Activated CD4-positive, alpha-beta T cell treated with anti-CD3 and anti-CD28 coated beads, Interleukin-2, Interleukin-4, amounts not matched to agents 100 ng/mL and 50 ng/mL, durations not matched to agents 16 hours and 8 hours (primary cell): ENCODE measurements at places on chromosomes 3 and 15.

DNA sequence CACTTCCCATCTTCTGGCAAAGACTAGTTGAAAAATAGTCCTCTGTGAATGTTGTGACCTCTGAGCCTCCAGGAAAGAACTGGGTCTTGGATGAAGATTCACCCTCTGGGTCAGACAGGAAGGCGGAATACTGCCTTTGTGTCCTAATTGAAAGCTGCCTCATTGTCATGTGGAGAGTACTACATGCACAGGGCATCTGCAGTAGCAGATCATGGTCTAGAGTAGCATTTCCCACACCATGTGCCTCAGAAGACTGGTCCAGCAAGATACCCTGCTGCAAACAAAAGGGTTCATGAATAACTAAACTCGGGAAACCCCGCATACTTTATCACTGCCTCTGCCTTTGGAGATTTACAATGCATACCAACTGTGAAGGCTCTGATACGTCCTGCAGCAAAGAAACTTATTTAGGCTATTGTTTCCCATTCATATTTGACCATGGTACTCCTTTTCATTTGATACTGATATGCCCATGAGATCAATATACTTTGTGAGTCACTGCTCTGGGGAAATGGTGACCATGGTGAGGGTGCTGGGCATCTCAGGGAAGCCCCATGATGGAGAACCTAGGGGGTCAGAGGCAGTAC lies 22.7 kb downstream of the IRAK2 start:
- no peak for DNase-seq

DNA sequence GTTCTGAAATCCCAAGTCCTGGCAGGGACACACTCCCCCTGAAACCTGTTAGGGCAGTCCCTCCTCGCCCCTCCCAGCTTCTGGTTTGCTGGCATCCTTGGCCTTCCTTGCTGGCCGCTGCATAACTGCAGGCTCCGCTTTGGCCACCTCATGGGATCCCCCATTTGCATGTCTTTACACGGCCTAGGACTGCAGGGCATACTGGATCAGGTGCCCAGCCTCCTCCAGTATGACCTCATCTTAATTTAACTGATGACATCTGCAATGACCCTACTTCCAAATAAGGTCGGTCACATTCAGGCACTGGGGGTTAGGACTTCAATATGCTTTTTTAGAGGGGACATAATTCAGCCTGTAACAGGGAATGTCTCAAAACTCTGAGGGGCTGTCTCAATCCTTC lies 173.3 kb downstream of the RAB11A start:
- DNase-seq = no peak

- DNase-seq = no peak
Observed at GRCh38 chr15:90629217-90629616, 87.9 kb upstream of the BLM start.

- DNase-seq = peak; percentile 65
Observed at GRCh38 chr3:15055019-15055557, 10.0 kb downstream of the MRPS25 start.

GRCh38 chr15:40929660-40930429 lies 705 bp downstream of the DLL4 start:
- DNase-seq = no peak

DNA sequence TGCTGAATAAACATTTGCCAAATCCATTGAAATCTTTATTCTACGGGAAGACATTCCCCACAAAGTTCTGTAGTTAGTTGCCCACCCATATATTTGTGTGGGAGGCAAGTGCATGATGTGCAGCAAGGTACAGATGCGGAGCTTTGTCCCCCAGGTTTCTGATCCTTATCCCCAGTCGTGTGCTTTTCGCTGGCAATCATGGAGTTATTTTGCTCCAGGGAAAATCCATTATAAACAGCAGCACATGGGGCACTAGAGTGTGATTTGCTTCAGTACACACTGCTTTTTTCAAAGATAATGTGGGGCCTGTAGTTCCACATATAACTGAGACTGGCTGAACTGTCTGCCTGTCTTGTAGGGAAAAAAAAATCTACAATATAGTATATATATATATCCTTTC lies 132.1 kb downstream of the FEZF2 start:
- DNase-seq = no peak

DNA sequence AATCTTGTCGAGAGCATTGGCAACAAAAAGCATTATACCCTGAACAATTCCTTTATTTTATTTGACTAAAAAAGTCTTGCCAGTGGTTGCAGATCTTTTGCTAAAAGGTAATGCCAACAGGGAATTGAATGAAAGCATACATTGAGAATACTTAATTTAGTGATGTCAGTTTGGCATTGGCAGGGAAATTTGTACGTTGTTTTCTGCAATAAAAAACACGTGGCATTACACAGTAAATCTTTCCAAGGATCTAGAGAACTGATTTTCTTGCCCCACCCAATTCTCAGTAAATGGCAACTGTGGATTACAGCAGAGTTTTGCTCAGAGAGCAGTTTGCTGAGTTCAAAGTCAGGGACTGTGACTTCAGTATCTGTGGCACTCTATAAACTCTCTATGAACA lies 38.3 kb upstream of the IGSF10 start:
- DNase-seq = no peak

DNA sequence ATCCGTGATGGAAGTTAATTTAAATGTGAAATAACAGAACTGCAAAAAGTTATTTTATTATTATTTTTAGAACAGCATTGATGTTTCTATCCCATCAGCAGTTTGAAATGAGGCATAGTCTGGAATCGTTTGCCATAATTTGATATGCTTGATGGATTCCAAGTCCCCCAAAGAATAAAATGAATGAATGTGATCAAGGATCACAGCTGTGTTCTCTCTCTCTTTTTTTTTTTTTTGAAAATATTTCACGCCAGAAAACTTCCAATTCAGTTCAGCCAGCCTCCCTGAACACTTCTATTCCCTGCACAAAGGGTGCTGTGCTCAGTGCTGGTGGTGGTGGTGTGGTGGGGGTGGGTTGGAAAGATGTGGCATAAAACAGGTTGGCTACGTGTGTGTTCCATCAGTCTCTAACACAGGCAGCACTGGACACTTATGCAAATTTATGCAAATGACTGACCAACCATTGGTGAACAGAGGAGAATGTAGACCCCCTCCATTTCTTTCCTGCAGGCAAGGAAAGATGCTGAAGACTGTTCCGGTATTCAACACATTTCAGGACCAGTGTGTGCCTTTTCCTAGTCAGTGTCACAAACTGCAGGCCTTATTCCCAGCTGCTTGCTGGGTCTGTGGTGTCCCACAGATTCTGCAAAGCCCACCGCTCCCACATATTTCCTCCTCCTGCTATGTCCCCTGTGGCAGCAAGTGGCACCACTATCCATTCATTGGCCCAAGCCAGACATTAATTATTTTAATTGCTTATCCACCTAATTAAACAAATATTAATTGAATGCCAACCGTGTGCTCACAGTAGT lies 10.6 kb downstream of the ARNT2 start:
- DNase-seq = no peak

- DNase-seq = no peak
Observed at GRCh38 chr3:129476586-129476985, 36.6 kb downstream of the IFT122 start.

DNA sequence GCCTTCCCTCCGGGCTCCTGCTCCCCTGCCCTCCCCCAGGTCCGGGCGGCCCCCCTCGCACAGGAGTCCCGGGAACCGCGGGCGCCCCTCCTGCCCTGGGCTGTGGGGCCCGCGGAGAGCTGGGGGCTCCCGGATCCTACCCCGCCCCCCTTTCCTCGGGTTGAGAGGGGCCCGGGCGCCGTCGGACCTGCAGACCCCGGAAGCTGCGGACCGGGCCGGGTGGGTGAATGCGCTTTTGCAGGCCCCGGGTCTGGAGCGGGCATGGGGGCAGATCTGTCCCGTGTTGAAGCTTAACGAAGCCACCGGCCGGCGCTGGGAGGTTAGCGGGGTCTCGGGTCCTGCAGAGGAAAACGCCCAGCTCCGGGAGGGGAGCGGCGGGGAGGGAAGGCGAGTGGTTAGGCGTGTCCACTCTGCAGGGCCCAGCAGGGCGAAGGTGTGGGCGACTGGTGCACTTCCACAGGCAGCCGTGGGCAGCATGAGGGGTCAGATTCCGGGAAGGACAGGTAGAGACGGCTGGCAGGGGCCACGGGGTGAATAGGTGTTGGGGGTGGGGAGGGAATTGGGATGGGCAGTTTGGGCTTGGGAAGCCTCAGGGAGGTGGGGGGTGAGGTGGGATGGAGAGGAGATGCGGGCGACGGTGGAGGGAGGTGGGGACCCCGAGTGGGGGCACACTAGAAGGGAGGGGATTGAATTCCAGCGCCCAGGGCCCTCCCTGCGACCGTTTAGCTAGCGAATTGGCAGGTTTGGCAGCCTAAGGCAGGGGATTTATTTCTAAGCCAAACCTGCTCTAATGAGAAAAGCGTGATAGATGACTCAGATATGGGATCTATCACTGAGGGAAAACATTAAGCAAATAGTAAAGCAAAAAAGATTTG lies 635 bp downstream of the CD276 start:
- no peak for DNase-seq

- DNase-seq = no peak
Observed at GRCh38 chr3:148079370-148079769, 618.3 kb upstream of the AGTR1 start.

DNA sequence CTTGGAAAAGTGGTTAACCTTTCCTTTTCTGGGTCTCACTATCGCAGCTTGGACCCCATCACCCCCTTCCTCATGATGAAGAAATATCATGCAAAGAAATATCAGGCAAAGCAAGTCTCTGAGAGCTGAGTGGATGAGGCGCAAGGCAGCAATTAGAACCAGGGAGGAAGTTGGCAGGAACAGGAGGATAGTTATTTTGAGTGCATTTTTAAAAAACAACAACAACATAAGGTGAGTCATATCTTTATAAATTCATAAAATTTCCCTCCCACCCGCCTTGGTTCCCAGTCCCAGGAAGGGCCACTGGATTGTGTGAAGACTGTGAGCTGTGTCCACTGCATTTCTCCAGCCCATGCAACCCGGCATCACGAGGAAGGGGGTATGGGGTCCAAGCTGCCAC lies 316.9 kb upstream of the TLE3 start:
- DNase-seq = no peak

GRCh38 chr3:81291586-81291985 lies 469.9 kb downstream of the GBE1 start:
- no peak for DNase-seq

GRCh38 chr15:52876991-52877663 lies 87.0 kb upstream of the ONECUT1 start:
- no peak for DNase-seq

DNA sequence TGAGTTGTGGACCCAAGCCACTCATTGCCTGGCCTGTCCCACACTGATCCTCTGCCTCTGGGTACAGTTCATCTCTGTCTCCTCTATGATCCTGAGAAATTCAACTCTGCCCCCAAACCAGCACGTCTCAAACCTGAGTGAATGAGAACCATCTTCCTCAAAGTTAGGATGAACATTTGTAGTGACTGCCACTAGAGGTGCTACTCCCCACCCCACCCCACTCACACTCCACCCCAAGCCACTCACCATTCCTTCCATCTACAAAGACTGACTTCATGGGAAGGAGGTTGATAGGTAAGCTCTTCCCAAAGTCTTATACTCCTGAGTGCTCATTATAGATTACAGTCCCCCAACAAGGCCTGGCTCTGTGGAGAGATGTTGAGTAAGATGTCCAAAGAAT lies 43.8 kb downstream of the NEK10 start:
- no peak for DNase-seq

DNA sequence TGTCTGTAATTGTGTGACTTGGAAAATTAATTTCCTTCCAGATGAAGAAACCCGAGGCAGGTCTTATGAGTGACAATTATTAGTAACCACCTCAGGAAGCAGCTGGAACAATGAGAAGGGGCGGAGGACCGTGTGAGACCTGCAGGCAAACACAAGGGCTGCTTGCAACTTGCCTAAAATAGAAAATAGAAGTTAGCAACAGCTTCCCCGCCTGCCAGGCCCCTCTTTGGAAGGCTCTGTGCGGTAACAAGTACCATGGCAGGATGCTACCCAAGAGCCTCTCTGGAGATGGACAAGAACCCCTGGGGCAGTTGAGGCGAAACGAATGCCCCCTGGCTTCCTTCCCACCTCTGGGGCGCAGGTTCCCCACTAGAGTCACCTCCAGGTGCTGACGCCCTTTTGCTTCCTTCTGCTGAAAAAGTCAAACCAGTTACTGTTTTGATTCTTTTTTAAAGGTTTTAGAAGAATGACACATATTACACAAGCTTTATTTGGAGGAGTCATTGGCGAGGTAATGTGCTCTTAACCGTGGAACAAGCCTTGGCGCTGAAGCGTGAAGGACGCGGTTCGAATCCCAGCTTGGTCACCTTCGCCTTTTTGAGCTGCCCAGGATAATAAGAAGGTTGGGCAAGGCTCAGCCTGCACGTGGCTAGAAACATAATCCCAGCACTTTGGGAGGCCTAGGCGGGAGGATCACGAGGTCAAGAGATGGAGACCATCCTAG lies 47.0 kb upstream of the SYNM start:
- no peak for DNase-seq

- no peak for DNase-seq
Observed at GRCh38 chr15:70812827-70813364, 41.1 kb downstream of the LARP6 start.

GRCh38 chr3:65751123-65751700 lies 287.5 kb downstream of the MAGI1 start:
- no peak for DNase-seq

- DNase-seq = no peak
Observed at GRCh38 chr15:42640109-42640508, 64.7 kb downstream of the STARD9 start.

DNA sequence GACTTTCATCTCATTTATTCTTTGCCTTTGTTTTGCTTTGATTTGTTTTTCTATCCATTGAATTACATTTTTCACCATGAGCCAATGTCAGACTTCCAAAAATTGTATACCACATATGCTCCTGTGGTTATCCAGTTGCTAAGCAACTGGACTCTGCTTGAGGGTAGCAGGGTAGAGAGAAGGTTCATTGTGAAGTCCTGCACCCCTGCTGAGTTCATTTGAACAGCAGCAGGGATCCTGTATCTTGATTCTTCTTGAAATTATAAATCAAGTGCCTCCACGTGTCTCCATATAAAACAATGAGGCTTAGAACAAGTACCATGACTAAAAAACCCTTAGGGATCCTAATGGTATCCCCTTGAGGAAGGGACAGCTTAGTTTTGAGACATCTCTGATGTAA lies 449.3 kb downstream of the ROBO2 start:
- no peak for DNase-seq

DNA sequence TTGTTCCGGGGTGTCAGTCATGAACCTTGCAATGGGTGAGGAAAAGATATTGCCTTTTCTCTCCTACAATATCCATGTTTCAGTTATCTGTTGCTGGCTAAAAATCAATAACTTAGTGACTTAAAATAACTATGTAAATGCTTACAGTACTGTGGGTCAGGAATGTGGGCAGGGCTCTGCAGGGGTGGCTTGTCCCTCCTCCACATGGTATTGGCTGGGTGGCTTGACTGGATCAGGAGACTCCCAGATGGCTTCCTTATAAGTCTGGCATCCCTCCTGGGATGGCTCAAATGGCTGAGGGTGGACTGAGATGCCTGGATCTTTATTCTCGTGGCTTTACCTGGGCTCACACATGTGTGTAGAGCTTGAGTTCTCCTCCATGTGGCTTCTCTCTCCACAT lies 47.5 kb downstream of the GTPBP8 start:
- DNase-seq = no peak

DNA sequence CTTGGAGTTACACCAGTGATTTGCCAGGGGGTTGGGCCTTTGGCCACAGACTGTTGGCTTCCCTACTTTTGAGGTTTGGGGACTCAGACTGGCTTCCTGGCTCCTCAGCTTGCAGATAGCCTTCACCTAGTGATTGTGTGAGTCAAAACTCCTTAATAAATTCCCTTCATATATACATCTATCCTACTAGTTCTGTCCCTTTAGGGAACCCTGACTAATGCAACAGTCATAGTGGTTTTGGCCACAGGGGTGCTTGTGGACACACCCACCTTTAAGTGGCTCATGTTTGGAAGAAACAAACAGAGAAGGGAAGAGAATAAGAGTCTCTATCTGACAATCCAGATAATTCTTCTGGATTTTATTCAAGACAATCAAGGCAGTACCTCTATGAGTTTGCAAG lies 457.7 kb downstream of the EPHA3 start:
- DNase-seq = no peak
